A549 (cell line): ENCODE measurements at places on chromosomes 2 and 18. TPM values are rescaled to one million over a fixed set of nuclear protein-coding genes. Genes with fewer than 3 reads are reported as not detected.

- DNase-seq = no peak
Measured at GRCh38 chr2:62654876-62655359, 50.6 kb upstream of the EHBP1 start.

DNA sequence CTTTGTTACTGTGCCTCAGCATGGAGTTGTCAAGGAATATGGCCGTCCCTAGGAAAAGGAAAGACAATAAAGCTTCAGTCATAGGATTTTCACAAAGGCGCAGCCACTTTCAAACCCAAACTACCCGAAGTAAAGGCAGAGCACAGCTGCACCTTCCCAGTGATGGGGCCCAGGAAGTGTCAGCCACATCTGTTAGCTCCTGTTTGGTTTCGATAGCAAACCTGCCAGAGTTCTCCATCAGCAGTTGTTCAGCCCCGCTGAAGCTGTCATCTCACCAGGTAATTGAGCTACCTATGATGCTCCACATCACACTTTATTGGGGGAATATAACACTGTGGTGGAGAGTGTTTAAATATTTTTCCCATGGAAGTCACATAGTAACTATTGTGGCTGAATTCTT is 80.7 kb downstream of the LRATD1 start:
- no peak for DNase-seq

DNA sequence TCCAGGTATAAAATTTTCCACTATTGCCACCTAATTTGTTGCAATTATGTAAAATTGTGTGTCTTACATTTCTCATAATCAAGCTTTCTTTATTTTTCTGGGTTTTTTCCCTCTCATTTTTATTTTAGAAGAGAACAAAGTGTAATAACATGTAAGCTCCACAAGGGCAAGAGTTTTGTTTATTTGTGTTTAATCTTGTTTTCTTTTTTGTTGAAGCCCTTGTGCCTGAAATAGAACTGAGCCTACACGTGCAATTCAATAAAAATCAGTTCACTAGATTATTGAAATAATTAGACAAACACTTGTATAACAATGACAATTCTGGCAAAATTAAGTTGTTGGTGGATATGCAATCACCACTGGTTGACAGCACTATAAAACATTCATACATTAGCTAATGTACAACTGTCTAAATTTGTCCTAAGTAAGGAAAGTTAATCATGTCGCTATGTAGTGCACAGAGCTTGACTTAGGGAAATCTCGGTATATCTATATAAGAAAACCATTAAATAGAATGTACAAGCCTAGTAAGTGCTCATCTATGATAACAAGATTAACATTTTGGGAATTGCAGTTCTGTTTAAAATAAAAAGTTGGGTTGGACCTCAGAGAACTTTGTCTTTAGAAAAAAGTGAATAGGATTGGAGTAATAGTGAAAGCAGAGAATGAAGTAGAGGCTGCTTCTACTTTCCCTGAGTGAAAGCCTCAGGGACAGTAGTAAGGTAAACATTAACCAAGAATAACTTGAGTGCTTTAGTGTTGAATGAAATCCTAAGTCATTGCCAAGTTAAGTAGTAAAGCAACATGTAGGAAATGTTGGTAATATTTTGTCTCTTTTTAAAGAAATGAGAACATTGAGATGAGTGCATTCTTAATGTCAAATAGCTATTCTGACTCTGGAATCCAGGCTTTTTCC is 37.4 kb upstream of the NOL4 start:
- DNase-seq = no peak

DNA sequence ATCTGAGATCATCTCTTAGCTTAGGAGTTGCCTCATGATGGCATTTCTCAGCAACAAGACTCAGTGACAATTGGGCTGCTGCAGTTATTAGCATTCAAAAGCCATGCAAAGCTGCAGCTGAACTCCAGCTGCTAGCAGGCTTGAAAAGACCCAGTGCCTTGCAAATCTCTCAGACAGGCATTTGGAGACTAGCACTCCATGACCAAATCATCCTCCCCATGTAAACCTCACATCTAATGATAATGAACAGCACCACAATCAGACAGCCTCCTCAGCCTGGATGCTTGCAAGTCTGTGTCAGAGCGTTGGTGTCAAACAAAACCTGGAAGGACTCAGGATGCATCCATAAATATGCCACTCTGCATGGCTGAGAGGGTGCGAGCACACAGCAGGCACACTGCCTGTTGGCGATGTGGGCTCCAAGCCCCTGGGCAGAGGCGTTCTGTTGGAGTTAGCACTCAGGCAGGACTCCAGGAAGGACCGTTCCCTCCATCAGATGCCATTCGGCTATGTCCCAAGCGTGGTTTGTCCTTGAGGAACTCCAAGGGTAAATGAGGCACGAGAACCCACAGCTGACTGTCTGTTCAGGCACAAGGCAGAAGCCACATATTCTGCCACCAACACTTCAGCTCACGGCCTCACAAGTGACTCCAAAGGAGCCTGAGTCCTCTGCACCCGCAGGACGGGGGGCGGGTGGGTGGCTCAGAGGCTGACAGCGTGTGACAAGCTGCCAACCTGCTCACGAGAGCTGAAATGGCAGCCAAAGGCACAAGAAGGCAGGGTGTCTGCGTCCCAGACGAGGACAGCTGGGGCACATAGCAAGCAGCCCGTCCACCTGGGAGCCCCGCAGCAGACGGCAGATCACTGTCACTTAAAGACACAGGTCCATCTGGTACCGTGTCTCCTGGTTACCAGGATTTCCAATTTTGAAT is 183.8 kb downstream of the MYT1L start:
- DNase-seq = no peak

GRCh38 chr2:106638580-106638979 is 151.4 kb downstream of the CD8B2 start:
- DNase-seq = no peak

DNA sequence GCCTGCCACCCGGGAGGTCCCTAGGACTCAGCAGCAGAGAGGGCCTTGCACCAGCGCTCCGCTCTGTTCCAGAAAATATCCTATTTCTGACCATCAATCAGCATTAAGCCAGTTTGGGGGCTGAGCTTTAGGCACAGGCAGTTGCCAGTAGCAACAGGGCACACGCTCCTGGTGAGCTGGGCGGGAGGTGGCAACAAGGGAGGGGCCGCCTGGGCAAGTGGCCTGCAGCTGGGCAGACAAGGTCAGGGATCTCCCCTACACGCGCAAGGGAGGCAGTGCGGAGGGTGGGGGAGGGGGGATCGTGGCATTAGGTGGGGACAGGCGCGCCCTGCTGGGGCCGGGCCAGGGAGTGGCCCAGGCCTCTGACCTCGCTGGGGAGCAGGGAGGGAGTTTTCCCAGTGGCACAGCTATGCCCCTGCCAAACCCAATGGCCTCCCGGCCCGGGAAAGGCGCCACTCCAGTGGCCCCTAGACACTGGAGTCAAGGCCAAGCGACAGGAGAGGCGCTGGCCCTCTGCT is 302.8 kb downstream of the NCKAP5 start:
- DNase-seq = peak; percentile 34

DNA sequence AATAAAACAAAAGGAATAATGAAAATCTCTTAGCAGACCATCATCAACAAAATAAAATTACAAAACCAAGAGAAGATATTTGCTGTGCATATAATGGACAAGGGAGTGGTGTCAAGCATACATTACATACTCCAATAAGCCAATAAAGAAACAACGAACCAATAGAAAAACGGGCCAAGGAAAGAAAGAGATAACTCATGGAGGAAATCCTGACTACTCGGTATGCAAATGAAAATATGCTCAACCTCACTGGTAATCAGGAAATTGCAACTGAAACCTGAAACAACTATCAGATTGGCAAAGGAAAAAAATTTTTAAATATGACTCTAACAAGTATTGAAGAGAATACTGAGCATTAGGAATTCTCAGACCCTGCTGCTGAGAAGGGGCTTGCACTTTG is 84.7 kb downstream of the BCL2 start:
- DNase-seq = no peak

GRCh38 chr2:213248637-213249036 is 35.6 kb upstream of the SPAG16 start:
- no peak for DNase-seq

DNA sequence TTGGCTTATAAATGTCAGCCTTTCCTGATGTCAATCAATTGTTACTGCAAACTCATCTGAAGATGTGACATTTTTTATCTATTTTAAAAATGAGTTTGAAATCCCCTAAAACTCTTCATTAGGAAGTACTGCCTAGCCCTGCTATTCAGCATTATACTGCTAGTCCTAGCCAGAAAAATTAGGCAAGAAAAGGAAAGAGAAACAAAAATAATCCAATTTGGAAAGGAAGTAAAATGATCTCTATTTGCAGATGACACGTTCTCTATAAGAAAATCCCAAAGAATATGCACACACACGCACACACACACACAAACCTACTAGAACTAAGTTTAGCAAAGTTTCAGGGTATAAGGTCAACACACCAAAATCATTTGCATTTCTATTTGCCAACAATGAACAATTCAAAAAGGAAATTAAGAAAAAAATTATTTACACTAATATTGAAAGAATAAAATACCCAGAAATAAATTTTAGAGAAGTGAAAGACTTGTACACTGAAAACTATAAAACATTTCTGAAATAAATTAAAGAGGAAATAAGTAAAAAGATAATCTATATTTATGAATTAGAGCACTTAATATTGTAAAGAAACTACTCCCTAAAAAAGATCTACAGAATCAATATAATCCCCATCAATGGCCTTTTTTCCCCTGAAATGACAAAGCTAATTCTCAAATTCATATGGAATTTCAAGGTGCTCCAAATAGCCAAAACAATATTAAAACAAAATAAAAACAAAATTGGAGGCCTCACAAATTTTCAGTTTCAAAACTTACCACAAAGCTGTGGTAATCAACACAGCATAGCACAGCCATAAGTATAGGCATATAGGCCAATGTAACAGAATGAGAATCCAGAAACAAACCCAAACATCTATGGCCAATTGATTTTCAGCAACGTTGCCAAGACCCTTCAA is 433.7 kb upstream of the TRIB2 start:
- DNase-seq = no peak

GRCh38 chr2:157333304-157334047 is 7.9 kb upstream of the ERMN start:
- no peak for DNase-seq

KLHL30 gene
- 0.03 to 0.04 TPM (median 0.03 TPM) in 3 replicates for polyA plus RNA-seq

LYPD6 gene
- polyA plus RNA-seq = 0.04 to 0.08 TPM (median 0.07 TPM) in 3 replicates

SLC16A14 gene
- 0.37 to 0.55 TPM (median 0.38 TPM) in 3 replicates for polyA plus RNA-seq

GALNT14 gene
- 38.3 to 48.0 TPM (median 40.0 TPM) in 3 replicates for polyA plus RNA-seq

TTC27 gene
- polyA plus RNA-seq = 21.7 to 24.9 TPM (median 22.7 TPM) in 3 replicates

POTEJ gene
- 0.07 TPM in 1 of 3 replicates, not detected in the others for polyA plus RNA-seq

BMP10 gene
- not detected in 3 replicates for polyA plus RNA-seq

POTEC gene
- not detected in 3 replicates for polyA plus RNA-seq

ATP6V1B1 gene
- 2.5 to 2.8 TPM (median 2.7 TPM) in 3 replicates for polyA plus RNA-seq
